Cardiac septum (tissue), 1 donor: ENCODE measurements at places on chromosomes 2 and 18. TPM values are rescaled to one million over a fixed set of nuclear protein-coding genes. Genes with fewer than 3 reads are reported as not detected.

The CFAP65 gene
- total RNA-seq, result not detected

- DNase-seq, result no peak
Observed at GRCh38 chr2:200376513-200377354, 70.2 kb downstream of the SPATS2L start.

- no peak for DNase-seq
Observed at GRCh38 chr18:3061581-3062312, 48.8 kb upstream of the LPIN2 start.

The MAL gene
- 8.3 TPM for total RNA-seq

The SPP2 gene
- total RNA-seq, result not detected

DNA sequence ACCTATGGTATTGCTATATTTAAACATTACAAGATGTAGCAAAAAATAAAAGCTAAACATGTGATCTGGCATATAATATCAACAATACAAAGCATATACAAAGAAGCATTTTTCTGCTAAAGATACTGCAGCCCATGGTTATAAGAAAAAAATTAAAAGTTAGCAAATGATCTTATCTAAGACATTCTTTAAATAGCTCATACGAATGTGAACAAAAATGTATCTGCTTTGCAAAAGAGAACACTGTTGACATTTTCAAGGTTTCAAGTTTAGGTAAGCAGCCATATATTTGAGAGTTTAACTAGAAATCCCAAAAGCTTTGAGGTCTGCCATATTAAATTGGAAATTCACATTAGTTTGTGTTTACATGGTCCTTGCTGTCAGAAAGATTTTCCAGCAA is 301.0 kb upstream of the SLC39A10 start:
- DNase-seq, result no peak

- DNase-seq, result no peak
Observed at GRCh38 chr2:173184031-173185004, 108.7 kb downstream of the MAP3K20 start.

GRCh38 chr18:40902436-40902835 is 1052.6 kb upstream of the PIK3C3 start:
- no peak for DNase-seq

- no peak for DNase-seq
Observed at GRCh38 chr2:113240915-113241911, 37.5 kb downstream of the PAX8 start.

- no peak for DNase-seq
Observed at GRCh38 chr2:115880558-115880957, 1438.1 kb downstream of the DPP10 start.

- no peak for DNase-seq
Observed at GRCh38 chr2:11832531-11832930, 86.1 kb downstream of the LPIN1 start.

DNA sequence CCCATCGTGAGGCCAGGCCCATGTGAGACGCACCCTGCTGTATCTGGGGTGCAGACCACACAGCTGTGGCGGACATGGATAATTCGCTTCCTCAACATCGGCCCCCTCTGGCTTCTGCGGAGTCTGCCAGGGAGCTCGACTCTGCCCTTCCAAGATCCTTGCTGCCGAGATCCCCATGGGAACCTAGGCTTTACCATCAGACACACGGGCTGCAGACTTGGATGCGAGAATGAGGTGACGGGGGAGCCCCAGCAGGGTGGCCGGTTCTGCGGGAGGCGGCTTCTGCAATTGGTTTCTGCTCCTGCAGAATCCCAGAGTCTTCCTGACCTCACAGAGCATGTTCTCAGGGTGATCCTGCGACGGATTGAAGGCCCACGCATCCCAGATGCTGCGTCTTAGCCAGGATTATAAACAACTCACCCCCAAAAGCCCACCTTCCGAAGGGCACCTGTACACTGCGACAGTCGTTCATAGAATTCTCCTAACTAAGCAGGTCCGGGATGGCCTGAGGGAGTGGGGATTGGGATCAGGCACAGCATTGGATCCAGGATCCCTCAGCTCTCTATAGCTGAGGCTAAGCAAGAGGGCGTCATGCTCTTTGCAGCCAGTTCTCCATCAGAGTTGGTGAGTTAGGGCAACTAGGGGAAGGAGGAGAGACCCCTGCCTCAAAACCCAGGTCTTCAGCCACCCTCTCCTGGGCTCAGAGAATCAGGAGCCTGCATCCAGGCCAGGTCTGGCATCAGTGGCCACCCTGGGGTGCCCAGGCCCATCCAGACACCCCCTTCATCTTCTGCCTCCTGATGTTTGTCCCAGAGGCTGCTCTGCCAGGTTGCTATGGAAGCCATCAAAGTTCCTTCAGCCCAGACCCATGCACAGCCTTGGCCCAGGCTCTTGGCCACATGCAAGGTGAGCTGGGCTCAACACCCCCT is 74.7 kb upstream of the SNTG2 start:
- DNase-seq, result no peak

- DNase-seq, result no peak
Observed at GRCh38 chr2:51717312-51717711, 685.4 kb upstream of the NRXN1 start.

GRCh38 chr2:85053802-85054201 is 79.4 kb upstream of the TCF7L1 start:
- DNase-seq, result no peak

GRCh38 chr2:29841386-29842004 is 79.9 kb downstream of the ALK start:
- DNase-seq, result no peak

The CD302 gene
- total RNA-seq, result 10.8 TPM

- no peak for DNase-seq
Observed at GRCh38 chr2:108325756-108326155, 37.1 kb downstream of the SULT1C2 start.

The CRYGD gene
- not detected for total RNA-seq
